ENCODE measurements at places on chromosomes 6 and 20.

- DNase-seq = no peak
Measured at GRCh38 chr20:53990768-53991450, 79.5 kb downstream of the BCAS1 start.

DNA sequence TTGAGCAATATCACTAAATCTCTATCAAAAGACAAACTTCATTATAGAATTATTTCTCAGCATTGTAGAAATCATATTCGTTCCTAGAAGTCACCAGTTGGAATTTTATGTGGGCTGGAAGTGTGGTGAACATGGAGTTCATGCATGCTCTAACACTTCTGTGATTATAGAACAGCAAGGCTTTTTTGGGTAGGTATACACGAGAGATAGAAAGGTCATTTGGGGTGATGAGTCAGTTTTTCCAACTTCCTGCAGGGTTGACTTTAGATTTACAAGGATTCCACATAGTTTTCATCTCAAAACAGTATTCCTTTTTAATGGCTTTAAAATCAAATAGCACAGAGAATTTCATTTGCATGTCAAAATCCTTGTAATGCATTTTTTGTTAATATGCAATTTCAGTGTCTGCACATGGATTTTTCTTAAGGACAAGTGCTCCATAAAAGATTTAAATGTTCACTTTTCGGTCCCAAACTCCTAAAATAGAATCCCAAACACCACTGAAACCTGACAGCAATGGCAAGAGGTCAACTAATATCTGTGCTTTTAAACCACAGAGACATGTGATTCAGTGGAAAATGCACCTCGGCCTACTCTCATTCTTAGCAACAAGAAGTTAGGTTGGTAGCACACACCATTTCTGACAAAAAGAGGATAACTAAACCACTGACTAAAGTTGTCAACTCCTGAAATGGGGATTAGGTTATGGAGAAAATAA, 211.0 kb downstream of the MOXD1 start:
- DNase-seq = no peak

GRCh38 chr6:154267508-154268106, 89.0 kb downstream of the IPCEF1 start:
- DNase-seq = no peak

DNA sequence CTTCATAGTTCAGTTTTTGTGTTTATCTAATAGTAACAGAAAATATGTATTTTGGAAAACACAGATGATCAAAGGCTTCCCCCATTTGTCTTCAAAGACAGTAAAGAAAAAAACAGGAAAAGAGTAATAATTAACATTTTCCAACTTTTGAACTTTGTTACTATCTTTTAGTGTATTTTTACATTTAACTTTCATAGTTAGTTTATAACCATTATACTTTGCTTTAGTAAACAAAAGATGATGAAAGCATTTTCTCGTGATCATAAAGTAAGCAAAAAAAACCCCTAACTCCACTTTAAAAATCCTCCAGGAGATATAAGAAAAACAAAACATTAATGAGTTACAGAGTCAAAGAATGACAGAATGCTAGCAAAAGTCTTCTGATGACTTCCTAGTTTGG, 13.6 kb upstream of the GPRC6A start:
- no peak for DNase-seq

- DNase-seq = no peak
Measured at GRCh38 chr6:16654701-16655100, 106.6 kb downstream of the ATXN1 start.
